NCI-H1694 treated with DMSO at 0.1 percent for 48 hours (cell line): ENCODE measurements at places on chromosomes 11 and 22.

GRCh38 chr11:36741515-36741914, 143.5 kb upstream of the RAG2 start:
- no peak for DNase-seq

- DNase-seq: no peak
These were observed 331.6 kb upstream of the ANO5 start for GRCh38 chr11:21861314-21861713.

GRCh38 chr11:132464939-132465338, 1067.4 kb downstream of the OPCML start:
- DNase-seq: no peak

DNA sequence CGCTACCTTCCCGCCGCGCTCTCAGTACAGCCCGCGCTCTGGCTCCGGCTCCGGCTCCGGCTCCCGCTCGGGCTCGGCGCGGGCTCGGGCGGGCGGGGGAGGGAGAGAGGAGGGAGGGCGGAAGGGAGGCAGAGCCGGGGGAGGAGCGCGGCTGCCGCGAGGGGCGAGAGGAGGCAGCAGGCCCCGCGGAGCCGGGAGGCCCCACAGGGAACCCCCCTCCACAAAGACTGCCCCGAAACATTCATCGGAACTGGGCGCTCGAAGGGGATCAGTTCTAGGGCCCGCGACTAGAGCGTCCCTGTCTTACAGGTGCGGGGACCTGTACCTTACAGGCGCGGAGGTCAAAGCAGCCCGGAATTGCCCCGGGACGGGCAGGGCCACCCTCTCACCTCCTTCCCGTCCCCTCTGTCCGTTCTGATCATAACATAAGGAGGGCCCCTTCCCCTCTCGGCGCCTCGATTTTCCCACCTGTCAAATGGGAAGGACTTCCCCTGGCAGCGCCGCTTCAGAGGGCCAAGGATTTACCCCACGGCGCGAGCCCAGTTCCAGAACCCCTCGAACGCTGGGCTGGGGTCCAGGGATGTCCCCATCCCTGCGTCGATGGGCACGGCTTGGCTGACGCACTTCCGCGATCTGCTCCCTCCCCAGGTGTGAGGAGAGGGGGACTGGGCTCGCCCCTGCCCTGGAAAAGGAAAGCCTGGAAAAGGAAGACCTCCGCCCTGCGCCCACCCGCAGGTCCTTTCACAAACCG, at the start of gene SHISA8:
SHISA8 (minus strand) TSS at position 40 of the 751 bp plus-strand sequence. CDS start 407 bp downstream, outside the sequence.
- no peak for DNase-seq

DNA sequence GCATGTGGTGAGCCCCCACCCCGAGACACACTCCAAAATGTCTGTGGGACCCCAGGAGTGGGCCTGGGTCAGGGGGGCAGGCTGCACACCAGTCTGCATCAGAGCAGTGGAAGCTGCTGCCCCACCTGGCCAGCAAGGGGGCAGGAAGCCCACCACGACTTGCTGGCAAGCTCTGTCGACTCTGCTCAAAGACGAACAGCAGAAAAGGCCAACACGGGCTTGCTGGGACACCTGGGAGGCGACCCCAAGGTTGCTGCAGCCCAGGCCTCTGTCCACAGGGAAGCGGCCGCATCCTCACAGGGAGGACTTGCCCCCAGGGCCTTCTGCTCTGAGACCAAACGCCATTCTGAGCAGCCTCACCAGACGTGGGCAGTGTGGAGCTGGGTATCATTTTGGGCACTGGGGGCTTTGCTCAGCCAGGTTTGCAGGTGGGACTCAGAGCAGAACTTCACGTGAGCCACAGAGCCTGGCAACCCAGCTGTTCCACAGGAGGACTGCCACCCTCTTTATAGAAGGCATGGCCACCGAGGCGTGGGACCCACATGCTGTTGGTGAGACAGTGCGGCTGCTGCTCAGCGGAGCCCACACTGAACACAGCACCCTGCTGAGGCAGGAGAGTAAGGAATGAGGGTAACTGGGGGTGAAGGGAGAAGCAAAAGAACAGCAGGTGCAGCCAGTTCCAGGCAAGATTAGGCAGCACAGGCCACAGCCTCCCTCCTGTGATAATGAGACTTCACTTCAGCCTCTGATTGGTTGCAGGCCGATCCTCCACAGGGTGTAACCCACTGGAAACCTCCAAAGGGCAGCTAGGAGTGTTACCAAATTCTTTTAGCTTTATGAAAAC, 11.0 kb downstream of the IL17REL start:
- no peak for DNase-seq

DNA sequence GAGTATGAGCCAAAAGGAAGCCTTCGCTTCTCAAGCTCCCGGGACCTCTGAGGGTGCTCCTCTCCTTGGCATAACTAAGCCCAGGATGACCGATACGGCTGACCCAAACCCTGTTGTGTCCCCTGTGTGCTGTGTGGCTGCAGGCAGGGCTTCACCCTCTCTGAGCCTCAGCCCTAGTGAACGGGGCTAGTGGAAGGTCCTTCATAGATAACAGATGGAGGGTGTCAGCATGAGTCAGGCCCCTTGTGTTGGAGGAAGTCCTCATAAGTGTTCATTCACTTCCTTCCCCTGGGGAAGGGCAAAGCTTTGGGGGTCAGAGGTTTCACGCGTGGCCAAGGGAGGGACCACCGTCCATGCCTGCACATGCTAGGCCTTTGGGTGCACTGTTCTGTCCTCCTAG, 21.5 kb downstream of the SHISAL1 start:
- no peak for DNase-seq

DNA sequence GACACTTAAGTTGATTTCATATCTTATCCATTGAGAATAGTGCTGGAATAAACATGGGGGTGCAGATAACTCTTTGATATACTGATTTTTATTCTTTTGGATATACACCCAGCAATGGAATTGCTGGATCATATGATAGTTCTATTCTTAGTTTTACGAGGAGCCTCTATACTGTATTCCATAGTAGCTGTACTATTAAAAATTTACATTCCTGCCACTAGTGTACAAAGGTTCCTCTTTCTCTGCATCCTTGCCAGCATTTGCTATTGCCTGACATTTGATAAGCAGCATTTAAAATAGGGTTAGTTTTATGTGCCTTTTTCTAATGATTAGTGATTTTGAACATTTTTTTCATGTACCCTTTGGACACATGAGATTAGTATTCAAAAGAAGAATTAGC, 554.2 kb downstream of the JRKL start:
- DNase-seq: no peak

DNA sequence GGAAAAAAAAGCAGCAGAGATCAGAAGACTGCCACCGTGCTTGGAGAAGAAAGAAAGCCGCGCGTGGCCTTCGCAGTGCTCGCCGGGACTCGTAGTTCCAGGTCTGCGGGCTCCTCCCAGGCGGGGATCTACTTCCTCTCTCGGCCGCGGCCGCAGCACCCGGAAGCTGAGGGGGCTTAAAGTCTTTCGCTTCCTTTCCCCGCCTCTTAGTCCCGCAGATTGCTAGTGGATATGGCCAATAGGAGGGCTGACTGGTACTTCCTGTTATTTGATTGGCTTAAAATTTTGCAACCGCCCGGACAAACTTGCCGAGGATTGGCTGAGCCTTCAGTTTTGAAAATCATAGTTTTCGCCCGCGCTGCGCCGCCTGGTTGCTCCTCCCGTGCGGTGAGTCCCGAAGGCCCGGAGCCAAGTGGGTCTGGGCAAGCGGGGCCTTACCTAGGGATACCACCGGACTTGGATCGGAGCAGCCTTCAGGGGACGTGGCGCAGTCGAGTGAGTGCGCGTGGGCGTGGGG, at the start of gene INCENP:
INCENP (plus strand) TSS at position 343 of the 517 bp plus-strand sequence. CDS start 4,151 bp downstream, outside the sequence.
- DNase-seq: peak; percentile 97

DNA sequence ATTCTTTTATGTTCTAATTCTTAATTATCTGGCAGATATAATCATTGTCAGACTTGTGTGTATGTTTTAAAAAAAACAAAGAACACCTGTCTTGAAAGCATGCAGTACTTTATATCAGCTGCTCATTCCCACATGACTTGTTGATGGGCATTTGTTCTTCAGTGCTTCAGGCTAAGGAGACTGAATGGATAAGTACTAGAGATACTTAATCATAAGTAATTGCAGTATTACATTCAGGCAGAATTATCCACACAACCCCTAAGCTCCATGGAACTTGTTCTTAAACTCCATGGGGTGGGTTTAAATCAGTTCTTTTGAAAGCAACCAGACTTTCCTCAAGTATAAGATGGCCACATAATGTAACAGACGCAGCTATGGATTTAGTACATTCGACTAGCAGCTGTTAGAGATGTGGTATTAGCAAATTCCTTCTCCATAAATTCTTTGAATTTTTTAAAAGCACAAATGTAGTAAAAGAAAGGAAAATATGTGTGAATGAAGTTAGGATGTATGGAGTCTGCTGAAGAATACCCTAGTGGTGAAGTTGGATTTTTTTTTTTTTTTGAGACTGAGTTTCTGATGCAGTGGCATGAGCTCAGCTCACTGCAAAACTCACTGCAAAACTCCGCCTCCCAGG, 3.0 kb downstream of the JAM3 start:
- DNase-seq: no peak

- no peak for DNase-seq
These were observed 85.2 kb downstream of the IGLL1 start for GRCh38 chr22:23494930-23495266.

DNA sequence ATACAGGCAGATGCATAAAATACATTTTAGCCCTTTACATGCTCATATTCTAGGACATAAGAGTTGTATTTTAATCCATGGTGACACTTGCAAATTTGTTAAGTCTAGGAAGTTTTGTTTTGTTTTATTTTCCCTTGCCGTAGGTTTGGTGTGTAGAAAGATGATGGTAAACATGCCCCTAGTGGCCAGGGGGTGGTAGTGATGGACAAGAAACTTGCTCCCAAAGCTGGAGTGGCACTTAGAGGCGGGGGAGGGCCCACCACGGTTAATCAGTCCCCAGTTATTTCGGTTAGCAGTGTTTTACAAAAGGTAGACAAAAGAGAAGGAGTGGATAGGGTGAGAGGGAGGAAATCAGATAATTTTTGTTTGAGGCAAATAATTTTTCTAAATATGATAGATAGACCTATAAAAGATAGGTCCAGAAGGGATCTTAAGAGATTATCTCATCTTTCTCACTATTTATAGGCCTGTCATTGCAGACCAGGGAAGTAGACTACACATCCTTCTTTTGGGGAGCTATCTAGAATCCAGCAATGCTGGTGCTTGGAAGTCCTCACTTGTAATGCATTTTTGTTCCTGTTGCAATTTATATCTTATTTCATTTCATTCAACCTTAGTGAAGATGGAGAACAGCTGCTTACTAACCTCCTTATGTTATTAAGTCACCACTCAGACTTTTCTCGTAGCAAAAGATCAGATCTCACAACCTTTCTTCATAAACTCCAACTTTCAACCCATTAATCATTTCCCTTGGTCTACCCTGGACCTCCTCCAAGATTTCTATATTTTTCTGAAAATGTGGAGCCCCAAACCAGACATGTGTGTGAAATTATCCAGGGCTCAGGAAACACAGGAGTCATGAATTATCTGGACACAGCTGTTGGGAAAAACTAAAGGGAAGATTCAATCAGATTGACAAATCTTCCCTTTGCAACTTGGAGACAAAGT, 5.9 kb upstream of the BDNF start:
- DNase-seq: no peak

- no peak for DNase-seq
These were observed 5.9 kb downstream of the ARRB1 start for GRCh38 chr11:75345455-75346160.

DNA sequence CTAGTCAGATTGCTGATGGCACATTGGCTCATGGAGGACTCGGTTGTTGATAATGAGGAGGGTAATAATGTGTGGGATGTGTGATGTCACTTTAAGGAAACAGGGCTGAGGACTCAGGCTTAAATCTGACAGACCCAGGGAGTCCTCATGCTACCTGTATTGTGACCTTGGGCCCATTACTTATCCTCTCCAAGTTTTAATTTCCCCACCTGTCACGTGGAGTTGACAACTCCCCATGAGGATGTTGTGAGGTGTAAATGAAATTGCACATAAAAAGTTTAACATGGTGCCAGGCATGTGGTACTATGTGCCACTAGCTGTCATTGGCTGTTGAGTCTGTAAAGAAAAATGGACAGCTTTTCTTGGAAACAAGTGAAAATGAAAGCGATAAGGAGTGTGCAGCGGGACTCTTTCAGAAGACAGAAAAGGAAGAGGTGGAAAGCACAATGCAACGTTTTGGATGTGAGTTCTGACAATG, 15.3 kb downstream of the IL10RA start:
- DNase-seq: no peak

- DNase-seq: no peak
These were observed 9.2 kb downstream of the FBLN1 start for GRCh38 chr22:45511847-45512261.

DNA sequence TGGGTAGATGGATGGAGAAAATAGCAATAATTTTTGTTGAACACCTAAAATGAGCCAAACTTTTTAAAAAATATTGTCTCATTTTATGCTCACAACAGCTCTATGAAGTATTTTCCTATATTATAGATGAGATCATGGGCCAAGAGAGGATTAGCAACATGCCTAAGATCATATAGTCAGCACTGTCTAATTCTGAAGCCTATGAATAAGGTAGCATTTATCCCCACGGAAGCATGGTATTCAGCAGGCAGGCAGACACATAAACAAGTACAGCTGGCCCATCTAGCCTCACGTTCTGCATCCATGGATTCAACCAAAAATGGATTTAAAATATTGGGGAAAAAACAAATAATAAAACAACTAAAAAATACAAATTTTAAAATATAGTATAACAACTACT, 21.9 kb upstream of the RAB30 start:
- no peak for DNase-seq

GRCh38 chr22:49216579-49216978, 611.1 kb downstream of the BRD1 start:
- DNase-seq: no peak
